Stimulated activated CD8-positive, alpha-beta memory T cell treated with anti-CD3 and anti-CD28 coated beads, Interleukin-15, amount 100 ng/mL, for 1 hour (primary cell): ENCODE measurements at places on chromosomes 12 and 14.

GRCh38 chr14:89775151-89775550 lies 179.4 kb downstream of the EFCAB11 start:
- no peak for DNase-seq

GRCh38 chr12:43222796-43223195 lies 329.2 kb downstream of the ADAMTS20 start:
- DNase-seq: no peak

DNA sequence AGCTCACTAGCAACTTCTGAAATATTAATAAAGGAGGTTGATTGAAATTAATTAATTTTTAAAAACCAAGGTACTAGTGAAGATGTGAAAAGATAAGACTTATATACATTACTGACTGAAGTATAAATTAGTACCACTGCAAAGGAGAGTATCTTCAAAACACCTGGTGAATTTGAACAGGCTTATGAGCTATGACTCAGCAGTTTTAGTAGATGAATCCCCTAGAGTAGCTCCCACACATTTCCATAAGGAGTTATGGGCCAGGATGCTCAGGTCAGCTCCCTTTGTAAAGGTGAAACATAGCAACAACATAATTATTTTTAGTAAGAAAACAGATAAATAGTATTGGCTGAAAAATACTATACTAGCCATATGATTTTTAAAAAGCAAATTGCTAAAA lies 218.6 kb downstream of the SYT1 start:
- no peak for DNase-seq

GRCh38 chr12:8603856-8604255 lies 8.8 kb downstream of the AICDA start:
- DNase-seq: no peak

- no peak for DNase-seq
These were observed 804.4 kb downstream of the FLRT2 start for GRCh38 chr14:86334355-86334754.

- DNase-seq: no peak
These were observed 4.2 kb downstream of the NPC2 start for GRCh38 chr14:74488786-74489397.

DNA sequence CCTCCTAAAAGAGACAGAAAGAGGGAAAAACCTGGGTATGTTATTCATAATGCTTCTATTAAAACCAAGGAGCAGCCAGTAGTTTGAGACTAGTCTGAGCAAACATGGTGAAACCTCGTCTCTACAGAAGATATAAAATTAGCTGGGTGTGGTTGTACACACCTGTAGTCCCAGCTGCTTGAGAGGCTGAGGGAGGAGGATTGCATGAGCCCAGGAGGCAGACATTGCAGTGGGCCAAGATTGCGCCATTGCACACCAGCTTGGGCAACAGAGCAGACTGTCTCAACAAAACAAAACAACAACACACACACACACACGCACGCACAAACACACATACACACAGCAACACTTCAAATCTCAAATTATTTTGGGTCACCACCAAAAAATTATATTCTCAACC lies 27.8 kb downstream of the HECTD4 start:
- no peak for DNase-seq

GRCh38 chr12:18864900-18865561 lies 127.1 kb downstream of the CAPZA3 start:
- no peak for DNase-seq

GRCh38 chr12:85676816-85677749 lies 159.1 kb downstream of the RASSF9 start:
- no peak for DNase-seq

GRCh38 chr12:71335151-71335962 lies 104.2 kb upstream of the LGR5 start:
- DNase-seq: no peak

DNA sequence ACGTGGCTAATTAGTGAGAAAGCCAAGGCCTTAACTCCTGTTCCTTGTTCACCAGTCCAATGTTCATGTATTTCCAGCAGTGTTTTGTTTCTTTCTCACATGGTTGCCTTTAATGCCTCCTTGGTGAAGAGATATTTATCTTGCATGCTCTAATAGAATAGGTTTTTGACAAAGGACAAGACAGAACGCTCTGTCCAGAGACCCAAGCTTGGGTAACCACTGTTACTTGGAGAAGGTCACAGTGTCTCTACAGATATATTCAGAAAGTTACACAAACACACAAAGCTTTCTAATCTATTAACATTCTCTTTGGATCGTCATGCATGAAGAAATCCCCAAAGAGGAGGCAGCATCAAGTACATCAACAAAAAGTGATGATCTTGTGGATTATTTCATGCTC lies 33.1 kb downstream of the RERG start:
- no peak for DNase-seq

GRCh38 chr14:69924201-69924600 lies 45.0 kb downstream of the SMOC1 start:
- no peak for DNase-seq

DNA sequence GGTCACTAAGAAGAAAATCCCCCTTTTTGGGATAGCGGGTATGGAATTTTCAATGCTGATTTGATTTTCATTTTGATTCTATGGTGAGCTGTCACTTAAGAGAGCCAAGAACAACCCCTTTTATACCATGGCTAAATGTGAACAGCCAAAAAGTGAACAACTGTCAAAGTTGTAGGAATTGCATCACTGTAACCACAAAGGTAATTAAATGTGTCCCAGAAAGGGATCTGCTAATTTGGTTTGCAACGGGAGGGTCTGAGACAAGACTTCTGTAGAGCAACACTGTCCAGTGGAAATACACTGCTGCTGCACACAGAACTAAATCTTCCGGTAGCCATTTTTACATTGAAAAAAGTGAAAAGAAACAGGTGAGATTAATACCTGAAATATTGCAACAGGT lies 14.6 kb downstream of the CHST11 start:
- no peak for DNase-seq

GRCh38 chr14:36075203-36075602 lies 101.3 kb downstream of the PTCSC3 start:
- DNase-seq: no peak

DNA sequence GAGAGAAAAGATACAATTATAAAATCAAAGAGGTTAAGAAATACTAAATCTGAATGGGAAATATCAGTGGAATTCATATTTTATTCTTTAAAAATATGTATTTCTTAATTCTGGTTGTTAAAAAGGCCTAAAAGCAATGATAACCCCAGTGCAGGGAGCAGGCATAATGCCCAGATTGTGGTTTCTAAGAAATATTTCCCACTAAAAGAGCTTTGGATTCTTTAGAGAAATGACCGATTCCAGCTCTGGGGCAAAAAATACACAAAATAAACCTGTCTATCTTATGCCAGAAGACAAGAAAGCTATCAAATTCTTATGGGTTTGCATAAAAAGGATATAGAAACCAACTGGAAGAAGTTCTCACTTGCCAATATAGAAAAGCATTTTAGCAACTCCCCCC lies 71.6 kb downstream of the PDE6H start:
- no peak for DNase-seq

- no peak for DNase-seq
These were observed 13.2 kb upstream of the HVCN1 start for GRCh38 chr12:110702081-110702480.

GRCh38 chr14:106436310-106436905 lies 910.0 kb downstream of the TMEM121 start:
- DNase-seq: peak; percentile 47

DNA sequence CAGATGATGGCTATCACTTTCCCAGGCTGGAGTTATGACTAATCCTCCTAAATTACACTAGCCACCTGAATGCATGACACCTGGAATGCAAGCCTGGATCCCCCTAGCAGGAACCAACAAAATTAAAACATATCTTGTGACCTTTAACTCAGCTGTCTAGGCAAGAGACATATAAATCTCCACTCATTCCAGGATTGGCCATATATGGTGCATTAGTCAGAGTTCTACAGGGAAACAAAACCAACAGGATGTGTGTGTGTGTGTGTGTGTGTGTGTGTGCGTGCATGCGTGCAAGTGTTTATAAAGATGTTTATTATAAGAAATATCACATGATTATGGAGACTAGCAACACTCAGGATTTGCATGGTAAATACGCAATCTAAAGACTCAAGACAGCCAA lies 212.8 kb downstream of the KIF21A start:
- no peak for DNase-seq
